ENCODE measurements at places on chromosomes 5 and 9.
A peak's percentile ranks its signal among the peaks of the same experiment; 100 is the strongest.

DNA sequence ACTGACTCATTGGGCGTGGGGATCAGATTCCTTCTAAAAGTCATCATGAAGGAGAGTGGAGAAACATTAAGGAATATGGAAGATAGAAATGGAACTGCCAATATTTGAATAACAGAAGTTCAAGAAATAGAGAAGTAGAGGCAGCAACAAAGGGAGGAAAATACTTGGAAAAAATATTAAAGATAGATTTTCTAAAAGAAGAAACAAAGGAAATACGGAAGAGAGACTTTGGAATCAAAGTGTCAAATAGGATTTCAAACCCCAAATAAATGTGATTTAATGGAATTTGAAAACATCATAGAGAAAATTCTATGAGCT lies 605.1 kb upstream of the KLF4 start:
- no peak for DNase-seq

GRCh38 chr5:177083357-177083756 lies 3.4 kb upstream of the FGFR4 start:
- no peak for DNase-seq

GRCh38 chr5:148072207-148072606 lies 8.4 kb downstream of the SPINK5 start:
- DNase-seq = no peak

GRCh38 chr5:122306461-122306860 lies 5.6 kb upstream of the SNCAIP start:
- no peak for DNase-seq

DNA sequence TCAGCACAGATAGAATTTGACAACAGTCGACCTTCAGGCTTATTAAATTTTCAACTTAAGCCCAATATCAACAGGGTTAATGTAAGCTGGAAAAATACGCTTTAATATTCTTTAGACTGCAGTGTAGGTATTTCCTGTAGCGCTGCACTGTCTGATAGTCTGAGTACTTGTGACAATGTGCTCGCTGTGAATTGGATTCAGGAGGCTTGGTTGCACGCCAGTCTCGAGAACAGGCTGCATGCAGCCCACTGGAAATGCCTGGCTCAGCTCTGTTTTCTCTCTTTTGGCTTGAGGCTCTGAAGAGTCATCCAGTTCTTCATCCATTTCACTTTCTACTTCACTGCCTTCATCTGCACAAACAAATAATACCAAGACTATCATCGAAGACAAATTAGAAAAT lies 300.9 kb downstream of the RFX3 start:
- no peak for DNase-seq

- no peak for DNase-seq
Observed at GRCh38 chr9:84993105-84993504, 323.6 kb downstream of the NTRK2 start.

DNA sequence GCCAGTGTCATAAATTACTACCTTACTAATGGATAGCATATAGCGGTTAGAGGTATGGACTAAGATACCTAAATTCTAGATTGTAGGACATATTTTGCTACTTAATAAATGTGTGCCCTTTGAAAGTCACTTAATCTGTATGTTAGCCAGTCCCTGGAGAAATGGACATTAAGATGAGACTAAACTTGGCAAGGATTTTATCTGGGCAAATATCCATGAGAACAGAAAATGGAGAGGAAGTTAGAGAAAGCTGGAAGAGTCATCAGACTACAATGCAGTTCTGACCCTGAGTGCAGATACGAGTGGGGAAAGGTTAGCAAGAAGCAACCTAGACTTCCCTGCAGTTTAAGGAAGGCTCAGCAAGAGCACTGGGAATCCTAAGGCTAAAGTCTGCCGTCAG lies 33.0 kb downstream of the TBCA start:
- DNase-seq = no peak

GRCh38 chr9:20302197-20302596 lies 320.1 kb downstream of the MLLT3 start:
- DNase-seq = no peak

DNA sequence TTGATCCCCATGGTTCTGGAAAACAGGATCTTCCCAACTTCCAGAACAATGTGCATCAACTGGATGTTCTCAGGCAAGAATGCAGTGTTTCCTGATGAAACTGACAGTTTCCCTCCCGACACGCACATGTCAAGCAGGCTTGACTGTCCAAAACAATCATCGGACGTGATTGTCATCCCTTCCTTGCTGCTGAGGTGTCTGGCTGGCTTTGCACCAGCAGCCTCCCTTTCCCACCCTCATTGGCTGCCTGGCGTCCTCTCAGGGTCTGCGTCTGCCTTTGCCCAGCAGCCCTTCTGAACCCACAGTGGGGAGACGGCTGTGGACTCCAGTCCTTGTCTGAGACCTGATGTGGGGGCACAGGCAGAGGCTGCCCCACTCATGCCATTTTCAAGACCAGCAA lies 110.8 kb downstream of the MARCHF3 start:
- DNase-seq = no peak

- DNase-seq = no peak
Observed at GRCh38 chr9:123863164-123863855, 66.6 kb downstream of the DENND1A start.

DNA sequence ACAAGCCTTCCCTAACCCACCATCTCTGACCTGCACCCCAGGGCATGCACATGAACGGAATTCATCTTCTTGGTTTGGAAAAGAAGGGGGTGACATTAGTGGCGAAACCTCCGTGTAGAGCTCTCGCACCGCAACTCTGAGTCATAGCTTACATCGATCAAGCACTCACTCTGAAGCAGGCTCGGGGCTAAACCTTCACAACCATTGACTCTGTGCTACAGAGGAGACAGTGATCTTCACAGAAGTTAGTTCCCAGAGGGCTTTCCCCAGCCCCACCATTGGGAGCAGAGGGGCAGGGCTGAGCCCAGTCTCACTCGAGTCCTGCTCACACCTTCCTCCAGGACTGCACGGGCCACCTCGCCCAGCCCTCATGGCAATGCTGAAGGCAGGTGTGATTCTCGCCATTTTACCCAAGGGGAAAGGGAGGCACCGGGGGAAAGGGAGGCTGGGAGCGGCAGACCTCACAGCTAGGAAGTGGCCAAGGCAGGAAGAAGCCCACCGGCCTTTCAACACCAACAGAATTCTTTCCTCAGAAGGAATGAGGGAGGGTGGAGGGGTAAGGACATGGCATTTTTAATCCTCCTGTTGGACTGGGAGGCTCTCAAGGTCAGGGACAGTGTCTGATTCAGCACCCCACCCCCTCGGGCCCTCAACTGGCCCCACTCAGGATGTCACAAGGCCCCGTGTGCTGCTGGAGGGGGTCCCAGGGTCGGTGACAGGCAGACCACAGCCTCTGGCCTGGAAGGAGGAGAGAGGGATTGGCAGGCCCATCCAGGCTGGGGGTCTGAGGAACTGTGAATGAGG lies 25.9 kb upstream of the IL17B start:
- DNase-seq = no peak

DNA sequence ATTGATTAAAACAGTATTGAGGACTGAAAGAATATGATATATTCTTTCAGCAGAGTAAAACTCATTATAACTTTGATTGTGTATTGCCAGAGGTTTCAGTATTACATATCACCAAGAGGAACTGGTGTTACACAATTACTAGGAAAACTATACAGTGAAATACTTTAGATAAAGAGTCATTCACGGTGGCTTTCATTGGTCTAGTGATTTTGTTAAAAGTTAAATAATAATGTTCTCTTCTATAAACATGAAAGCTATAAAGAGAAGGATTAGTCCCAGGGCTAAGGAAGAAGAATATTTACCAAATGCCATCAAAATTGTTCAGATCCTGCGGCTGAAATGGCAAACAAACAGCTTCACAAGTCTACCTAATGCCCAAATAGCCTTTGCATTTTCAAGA lies 306.2 kb downstream of the SEMA5A start:
- no peak for DNase-seq

GRCh38 chr5:44257653-44258365 lies 131.4 kb downstream of the FGF10 start:
- no peak for DNase-seq

- DNase-seq = no peak
Observed at GRCh38 chr5:89930591-89931392, 478.8 kb downstream of the CETN3 start.

GRCh38 chr5:61734001-61734400 lies 401.9 kb downstream of the ZSWIM6 start:
- DNase-seq = no peak

DNA sequence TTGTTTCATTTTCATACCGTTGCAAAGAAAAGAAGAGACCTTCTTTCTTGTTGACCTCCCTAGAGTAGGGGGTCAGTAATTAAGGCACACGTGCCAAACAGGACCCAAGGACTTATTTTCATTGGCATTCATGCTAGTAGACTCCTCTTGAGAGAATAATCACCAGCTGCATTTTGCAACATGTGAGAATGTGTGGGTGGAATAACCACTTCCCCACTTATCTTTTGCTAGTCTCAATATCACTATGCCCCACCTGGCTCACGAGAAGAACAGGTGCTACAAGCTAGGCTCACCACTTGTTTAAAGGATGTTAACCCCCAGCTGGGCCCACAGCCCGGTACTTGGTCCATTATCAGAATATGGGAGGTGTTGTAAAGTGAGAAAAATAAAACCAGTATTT lies 460.7 kb upstream of the MEF2C start:
- DNase-seq = peak; percentile 76

GRCh38 chr5:143559586-143560109 lies 156.2 kb upstream of the NR3C1 start:
- peak; percentile 45 for DNase-seq

DNA sequence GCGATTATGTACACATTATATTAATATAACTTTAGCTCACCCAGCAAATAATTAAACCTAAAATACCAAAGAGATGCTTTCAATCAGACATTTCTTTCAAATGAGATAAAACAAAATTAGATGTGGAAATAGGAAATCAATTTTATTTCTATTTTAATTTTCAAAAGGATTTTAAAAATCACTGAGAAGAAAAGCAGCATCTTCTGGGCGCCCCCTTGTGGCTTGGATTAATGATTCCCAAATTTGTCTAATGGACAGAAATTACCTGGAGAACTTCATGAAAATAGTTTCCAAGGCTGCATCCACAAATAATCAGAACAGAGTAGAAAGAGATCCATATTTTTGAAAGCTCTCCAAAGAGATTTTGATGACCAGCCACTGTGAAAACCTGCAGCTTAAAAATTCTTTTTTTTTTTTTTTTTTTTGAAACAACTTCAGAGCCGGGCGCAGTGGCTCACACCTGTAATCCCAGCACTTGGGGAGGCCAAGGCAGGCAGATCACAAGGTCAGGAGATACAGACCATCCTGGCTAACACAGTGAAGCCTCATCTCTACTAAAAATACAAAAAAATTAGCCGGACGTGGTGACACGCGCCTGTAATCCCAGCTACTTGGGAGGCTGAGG lies 50.9 kb upstream of the CEMIP2 start:
- no peak for DNase-seq

GRCh38 chr5:107799306-107799705 lies 128.6 kb upstream of the EFNA5 start:
- DNase-seq = peak; percentile 82

GRCh38 chr9:71472400-71472799 lies 295.9 kb downstream of the CEMIP2 start:
- no peak for DNase-seq

- no peak for DNase-seq
Observed at GRCh38 chr5:74594137-74595040, 46.1 kb downstream of the ENC1 start.

DNA sequence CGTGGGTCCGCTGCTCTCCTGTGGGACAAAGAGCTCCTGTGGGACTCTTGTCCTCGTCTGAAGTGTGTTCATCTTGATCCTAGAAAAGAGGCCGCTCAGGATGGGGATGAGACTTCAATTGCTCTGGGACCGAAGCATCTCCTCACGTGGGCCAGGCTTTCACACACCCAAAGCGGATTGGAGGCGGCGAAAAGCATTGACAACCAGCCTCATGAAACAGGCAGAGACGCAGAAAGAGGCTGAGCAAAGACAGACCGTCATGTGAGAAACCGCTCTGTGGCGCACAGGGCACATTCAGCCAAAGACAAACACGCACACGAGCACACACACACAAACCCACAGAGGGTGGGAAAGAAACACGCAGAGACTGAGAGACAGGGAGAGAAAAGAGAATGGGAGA lies 479.5 kb downstream of the SPATA31A7 start:
- no peak for DNase-seq

DNA sequence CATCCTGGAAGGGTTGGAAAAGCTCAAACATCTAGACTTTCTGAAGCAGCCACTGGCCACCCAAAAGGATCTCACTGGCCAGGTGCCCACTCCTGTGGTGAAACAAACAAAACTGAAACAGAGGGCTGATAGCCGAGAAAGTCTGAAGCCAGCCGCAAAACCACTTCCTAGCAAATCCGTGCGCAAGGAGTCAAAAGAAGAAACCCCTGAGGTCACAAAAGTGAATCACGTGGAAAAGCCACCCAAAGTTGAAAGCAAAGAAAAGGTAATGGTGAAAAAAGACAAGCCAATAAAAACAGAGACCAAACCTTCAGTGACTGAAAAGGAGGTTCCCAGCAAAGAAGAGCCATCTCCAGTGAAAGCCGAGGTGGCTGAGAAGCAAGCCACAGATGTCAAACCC lies 87.6 kb downstream of the MAP1B start:
- no peak for DNase-seq

DNA sequence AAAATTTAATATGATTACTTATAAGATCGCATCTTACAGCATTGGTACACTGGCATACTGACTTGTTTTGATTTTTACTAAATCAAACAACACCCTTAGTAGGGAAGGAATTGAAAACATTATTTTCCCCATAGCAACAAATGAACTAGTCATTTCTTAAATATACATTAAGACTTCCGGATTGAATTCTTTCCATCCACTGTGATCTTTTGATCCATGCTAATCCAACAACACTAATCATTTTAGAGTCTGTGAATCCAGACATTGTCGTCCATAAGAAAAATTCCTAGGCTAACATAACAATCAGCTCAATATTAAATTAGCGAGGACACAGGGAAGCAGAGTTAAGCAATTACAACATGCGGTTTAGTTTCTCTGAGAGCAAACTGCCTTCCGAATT lies 21.6 kb upstream of the ERAP1 start:
- DNase-seq = peak; percentile 21

GRCh38 chr9:91949946-91950664 lies at the start of gene ROR2:
ROR2 (minus strand) TSS chr9:91950228.
- no peak for DNase-seq

GRCh38 chr5:73417303-73418034 lies 31.1 kb downstream of the FOXD1 start:
- peak; percentile 36 for DNase-seq

DNA sequence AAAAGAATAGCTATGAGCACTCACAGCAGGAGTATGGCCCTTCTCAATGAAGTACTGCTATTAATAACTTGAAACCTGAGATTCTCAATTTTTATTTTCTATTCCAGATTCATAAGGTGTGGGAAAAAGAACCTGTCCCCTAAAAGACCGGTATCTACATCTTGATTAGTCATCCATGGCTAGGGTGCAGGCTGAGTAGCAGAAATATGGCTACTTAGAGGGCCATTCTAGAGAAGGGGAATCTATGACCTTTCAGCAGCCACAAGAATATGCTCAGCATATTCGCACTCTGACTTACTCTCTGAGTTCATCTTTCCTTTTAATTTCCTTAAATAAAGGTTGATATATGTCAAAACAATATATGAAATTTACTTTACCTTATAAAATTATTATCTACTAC lies 27.7 kb downstream of the WDR36 start:
- no peak for DNase-seq

GRCh38 chr9:95005278-95006143 lies 279.0 kb downstream of the AOPEP start:
- DNase-seq = no peak
